ENCODE measurements at places on chromosomes 1 and 21.
A peak's percentile ranks its signal among the peaks of the same experiment; 100 is the strongest.

GRCh38 chr1:225896937-225897549 is 8.1 kb upstream of the LEFTY1 start:
- DNase-seq: peak; percentile 53

DNA sequence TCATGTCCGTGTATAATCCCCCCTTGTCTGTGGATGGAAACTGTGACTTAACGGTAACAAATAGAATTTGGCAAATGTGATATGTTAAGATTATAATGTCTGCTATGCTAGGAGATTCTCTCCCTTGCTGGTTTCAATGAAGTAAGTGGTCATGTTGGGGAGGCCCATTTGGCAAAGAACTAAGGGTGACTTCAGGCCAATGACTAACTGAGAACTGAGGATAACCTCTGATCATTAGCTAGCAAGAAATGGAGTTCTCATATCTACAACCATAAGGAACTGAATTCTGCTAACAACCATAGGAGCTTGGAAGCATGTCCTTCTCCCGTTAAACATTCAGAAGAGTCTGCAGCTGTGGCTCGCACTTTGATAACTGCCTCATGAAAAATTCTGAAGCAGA is 2.3 kb downstream of the IFI44L start:
- DNase-seq: no peak

DNA sequence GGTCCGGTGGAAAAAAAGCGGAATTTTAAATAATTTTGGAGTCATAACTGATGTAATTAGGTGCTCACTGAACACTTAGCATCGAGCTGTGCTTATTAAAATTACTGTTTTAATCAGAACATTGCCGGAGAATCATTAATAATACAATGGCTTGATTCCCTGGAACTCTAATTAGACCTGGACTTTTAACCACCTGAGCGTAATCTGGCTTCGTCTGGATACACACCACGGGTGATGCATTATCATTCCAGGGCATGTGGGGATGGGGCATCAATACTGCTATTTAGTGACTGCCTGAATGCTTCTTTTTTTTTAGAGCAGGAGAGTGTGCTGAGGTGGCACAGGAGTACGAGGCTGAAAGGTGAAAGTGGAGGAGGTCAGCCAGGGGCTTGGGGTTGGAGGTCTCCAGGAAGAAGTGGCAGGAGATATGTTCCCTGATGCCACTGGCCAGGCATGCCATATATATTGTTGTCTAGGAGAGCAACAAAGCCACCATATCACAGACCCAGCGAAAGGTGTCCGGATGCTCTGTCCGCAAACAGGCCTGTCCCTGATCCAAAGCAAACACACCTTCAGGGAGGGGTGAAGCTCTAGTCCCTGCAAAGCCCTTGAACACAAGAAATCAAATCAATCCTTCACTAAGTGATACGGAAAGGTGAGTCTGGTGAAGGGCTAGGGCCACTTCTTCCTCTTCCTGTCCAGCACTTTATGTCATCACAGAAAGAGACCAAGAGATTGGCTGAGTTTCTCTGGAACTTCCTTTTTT is 125.2 kb downstream of the PLXNA2 start:
- DNase-seq: no peak

- DNase-seq: no peak
Measured at GRCh38 chr1:230076121-230076520, 9.1 kb downstream of the GALNT2 start.

GRCh38 chr1:8966606-8967005 is 20.9 kb downstream of the CA6 start:
- no peak for DNase-seq

DNA sequence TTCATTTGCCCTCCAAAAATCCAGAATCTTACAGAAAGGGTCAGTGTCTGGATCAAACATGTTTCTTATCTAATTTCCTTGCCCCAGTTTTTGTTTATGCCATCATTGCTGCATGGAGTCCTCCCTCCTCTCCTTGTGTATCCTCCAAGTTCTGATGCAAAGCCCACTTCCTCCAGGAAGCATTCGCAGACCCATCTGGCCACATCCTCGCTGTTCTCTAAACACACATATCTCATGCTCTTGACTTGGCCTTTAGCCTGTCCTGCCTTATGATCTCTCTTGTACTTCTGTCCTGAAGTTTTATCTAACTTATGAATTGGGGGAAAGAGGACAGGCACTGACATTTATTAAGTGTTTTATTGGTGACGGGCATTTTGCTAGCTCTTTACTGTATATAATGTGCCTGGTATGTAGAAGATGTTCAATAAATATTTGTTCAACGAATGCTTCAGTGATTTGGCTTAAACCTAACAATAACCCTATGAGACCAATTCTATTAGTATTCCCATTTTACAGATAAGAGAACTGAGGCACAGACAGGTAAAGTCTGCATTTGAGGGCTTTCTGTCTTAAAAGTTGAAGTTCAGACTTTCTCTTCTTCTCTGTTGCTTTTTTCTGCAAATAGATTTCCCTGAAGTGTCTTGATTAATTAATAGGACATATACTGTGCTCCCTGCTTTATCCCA is 19.2 kb upstream of the ID3 start:
- no peak for DNase-seq
